ENCODE measurements at places on chromosomes 7 and 10. TPM values are rescaled to one million over a fixed set of nuclear protein-coding genes. Genes with fewer than 3 reads are reported as not detected.

SPDYE16 gene
- total RNA-seq, result not detected

CALCR gene
- not detected for total RNA-seq

OPALIN gene
- total RNA-seq, result 79.9 TPM

MACC1 gene
- 0.40 TPM for total RNA-seq

VWA2 gene
- total RNA-seq, result 1.5 TPM

NME8 gene
- total RNA-seq, result not detected

TMEM225B gene
- 1.1 TPM for total RNA-seq

FZD8 gene
- total RNA-seq, result 6.8 TPM

WIPF3 gene
- 25.8 TPM for total RNA-seq

HDAC9 gene
- total RNA-seq, result 57.5 TPM

SPDYE6 gene
- not detected for total RNA-seq

ZNF679 gene
- not detected for total RNA-seq

AKR1C1 gene
- total RNA-seq, result 14.8 TPM

TMEM139 gene
- 3.6 TPM for total RNA-seq

SVOPL gene
- total RNA-seq, result 0.67 TPM

Measured in dorsolateral prefrontal cortex (tissue), 122 donors.